ENCODE measurements at places on chromosomes 2 and 18.

GRCh38 chr2:218066926-218067515 lies 2.0 kb upstream of the RUFY4 start:
- DNase-seq = no peak

DNA sequence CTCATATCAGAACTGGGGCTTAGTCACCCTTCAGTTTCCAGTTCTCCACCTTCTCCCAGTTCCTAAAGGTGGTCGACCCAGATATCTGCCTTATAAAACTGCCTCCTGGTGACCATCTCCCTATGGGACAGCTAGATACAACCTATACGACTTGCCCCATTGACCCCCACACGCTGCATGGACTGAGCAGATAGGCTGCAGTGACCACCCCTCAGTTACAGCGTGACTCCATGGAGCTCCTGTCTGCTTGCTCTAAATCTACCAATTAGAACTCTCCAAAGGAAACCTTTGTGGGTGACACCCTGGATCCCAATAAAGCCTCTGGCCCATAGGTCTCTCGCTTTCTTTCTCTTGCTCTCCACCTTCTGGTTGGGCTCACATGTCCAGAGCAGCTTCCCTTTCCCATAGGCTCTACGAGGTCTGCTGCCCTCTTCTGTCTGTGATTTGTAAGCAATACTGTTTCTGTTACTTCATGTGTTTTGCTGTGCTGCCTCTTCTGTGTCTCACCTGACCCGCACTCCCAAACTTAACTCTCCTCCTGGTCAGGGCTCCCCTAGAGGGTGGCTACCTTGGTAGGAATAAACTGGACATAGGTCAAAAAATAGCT lies 971.3 kb upstream of the FAM98A start:
- DNase-seq = no peak

DNA sequence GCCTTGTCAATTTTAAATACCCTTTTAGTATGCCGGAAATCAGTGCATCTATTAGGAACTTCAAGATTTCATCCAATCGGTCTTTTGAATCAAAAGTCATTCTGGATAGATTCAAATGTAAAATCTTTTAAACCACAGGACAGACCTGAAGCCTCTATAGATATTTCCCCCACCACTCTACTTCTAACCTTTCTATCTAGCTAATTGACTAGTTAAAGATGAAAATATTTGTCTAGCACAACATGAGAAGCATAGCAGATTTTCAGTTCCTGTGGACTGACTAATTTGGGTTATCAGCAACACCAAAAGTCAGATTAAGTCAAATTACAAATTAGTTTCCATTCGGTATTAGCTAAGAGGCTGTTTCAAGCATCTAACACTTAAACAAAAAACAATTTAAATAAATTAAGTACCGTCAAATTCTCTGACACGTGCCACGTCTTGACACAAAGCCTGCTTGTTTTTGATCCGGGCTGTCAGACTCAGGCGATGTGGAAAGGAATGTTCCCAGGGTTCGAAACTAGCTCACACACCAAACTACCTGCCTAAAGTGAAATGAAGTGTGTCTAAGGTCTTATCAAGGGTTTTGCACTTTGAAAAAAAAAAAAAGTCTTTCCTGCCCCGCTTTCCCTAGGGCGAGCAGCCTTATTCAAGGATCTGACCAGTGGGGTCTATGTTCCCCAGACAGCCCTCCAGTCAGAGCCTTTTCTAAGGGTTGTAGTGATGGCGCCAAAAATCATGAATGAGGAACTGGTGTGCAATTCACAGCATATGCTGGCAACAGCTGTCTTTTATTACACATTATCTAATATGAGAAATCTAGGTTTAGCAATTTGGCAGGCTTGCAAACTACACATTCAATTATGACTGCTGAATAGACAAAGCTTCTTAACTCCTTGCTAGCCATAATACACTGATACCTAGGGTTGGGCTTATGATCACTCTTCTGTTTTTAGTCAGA lies 4.7 kb downstream of the CYTIP start:
- no peak for DNase-seq

- no peak for DNase-seq
Observed at GRCh38 chr2:401019-401679, 113.3 kb upstream of the ALKAL2 start.

DNA sequence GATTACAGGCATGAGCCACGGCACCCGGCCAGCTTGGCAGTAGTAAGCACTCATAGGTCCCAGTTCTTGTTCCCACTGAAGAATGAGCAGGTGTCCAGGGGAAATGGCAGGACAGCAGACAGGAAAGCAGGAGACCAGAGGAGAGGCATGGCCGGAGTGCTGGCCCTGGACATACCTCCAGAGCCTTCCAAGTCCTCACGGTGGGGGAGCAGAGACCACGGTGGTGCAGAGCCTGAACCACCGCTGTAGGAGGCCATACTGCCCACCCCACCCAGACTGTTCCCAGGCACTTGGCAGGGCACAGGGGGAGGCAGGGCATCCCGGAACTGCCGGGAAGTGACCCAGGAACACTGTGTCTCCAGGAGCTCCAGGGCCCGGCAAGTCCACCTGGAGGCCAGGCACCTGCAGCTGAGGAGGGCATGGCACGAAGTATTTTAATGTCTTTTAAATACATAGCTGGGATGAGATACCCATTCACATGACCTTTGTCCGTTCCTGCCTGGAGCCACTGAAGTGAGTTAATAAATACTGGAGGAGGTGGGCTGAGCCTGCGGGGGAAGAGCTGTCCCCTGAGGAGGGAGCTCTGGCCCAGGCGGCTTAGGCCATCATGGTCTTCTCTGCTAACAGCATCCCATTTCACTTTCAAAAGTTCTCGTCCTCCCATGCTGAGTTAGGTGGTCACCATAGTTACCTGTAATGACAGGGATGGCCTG lies 49.7 kb upstream of the TFCP2L1 start:
- no peak for DNase-seq

DNA sequence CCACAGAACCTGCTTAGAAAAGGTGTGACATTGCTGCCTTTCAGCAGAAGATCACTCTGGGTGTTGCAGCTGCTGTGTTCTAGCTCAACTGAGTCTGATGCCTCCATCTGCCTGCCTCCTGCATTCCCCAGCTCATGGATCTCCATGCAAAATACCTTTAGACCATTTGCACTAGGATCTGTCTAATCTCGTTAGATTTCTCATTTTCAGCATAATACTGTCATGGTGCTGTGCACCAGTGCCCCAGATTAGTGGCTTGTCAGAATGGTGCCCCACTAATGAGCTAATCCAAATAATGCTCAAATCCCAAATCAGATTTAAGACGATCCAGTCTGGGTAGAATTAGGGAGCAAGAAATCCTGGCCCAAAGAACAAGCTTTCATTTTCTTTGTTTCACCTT lies 284.4 kb upstream of the PARD3B start:
- DNase-seq = no peak

Measured in GM13976 (cell line).